ENCODE measurements at places on chromosomes 11 and 22.

DNA sequence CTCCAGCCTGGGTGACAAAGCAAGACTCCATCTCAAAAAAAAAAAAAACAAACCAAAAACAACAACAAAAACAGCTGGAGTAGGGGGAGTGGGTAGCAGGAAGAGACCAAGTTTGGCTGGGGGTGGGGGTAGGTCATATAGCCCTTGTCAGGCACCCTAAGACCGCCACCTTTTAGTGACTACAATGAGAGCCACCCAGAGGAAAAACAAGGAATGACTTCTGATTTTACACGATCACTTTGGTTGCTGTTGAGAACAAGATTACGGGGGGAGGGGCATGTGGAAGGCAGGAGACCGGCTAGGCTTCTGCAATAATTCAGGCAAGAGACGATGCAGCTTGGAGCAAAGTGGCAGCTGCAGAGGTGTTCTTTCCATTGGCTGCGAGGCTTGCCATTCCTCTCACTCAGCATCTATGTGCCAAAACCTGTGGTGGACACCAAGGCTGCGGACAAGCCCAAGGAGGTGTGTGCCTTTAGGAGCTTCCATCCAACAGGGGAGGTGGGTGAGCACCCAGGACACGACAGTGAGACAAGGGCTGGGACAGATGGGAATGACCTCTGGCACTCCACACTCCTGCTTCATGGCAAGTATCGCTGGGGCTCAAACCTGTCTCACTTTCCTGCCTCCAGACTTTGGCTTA is 1.7 kb downstream of the RPS19BP1 start:
- no peak for DNase-seq

DNA sequence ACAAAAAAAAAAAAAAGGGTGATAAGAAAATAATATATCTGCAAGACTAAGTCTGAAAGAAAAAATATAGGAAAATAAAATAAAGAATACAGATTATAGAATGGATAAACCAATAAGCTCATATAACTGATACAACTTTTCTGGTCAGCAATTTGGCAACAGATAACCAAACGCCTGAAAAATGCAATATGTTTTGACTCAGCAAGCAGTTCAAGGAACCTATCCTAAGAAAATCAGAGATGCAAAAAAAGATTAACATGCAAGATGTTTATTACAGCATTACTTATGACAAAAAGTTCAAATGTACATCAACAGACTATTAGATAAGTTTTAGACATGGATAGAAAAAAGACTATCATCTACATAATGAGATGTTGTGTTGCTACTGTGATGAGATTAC is 27.1 kb upstream of the GAB2 start:
- no peak for DNase-seq

DNA sequence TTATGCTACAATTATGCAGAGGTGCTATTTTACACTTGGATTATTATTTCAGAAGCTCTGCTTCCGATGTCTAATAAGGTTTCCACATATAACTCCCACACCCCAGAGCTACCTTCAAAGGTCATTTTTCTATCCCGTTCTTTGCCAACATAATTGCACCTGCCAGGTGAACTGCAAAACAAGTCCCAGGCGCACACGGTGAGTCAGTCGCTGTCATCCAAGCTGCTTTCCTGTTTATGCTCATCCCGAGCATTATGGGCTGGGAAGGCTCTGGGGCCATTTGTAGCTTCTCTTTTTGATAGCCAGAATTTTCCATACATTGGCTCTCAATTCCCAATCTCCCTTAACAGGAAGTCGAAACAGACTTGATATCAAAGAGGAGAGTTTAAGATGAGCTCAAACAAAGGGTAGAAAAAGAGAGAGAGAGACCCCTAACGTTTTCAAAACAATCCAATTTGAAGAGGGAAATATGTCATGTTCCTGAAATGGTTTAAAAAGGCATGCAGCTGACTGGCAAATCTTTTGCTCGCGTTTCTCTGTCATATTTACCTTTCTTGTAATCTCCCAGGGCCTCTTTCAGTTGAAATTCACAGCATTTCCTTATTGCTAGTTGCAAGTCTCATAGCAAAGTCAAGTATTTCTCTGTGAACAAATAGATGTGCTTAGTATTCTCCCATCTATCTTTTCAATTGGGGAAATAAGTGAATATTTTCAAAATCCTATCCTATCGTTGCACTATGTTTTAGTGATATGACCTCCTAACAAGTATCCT is 815.9 kb downstream of the KCNA4 start:
- no peak for DNase-seq

- DNase-seq = no peak
Measured at GRCh38 chr11:26931881-26932280, 62.0 kb upstream of the FIBIN start.
